ENCODE measurements at places on chromosomes 13 and 19. TPM values are rescaled to one million over a fixed set of nuclear protein-coding genes. Genes with fewer than 3 reads are reported as not detected.
A peak's percentile ranks its signal among the peaks of the same experiment; 100 is the strongest.

DNA sequence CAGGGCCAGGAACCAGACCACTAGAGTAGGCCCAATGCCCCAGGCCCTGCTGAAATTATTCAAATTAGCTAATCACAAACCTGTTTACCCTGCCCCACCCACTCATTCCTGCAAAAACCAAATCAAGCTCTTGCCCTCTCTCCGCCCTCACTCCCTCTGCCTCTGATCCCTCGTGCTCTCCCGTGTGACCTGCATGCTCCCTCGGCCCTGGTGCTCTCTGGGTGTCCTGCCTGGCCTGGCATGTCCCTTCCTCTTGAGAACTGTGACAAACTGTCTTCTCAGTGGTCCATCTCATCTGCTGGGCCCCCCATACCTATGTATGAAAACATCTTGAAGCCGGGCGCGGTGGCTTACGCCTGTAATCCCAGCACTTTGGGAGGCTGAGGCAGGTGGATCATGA lies 12.2 kb upstream of the TTYH1 start:
- H3K4me1 ChIP-seq = no peaks in the 10 kb centered on the region
- no peaks in the 10 kb centered on the region for H3K27me3 ChIP-seq
- H3K36me3 ChIP-seq = no peaks in the 10 kb centered on the region
- no peak overlapping the region for H3K4me3 ChIP-seq

- H3K4me3 ChIP-seq = no peak overlapping the region
- no peak for DNase-seq
- no peaks in the 10 kb centered on the region for H3K27me3 ChIP-seq
- no peaks in the 10 kb centered on the region for H3K4me1 ChIP-seq
- H3K36me3 ChIP-seq = no peaks in the 10 kb centered on the region
Observed at GRCh38 chr13:49893591-49893990, 42.5 kb downstream of the SPRYD7 start.

- H3K4me1 ChIP-seq = no peaks in the 10 kb centered on the region
- no peak overlapping the region for H3K27ac ChIP-seq
- peaks cover 53% of the 10 kb centered on the region for H3K36me3 ChIP-seq
- DNase-seq = no peak
- no peak overlapping the region for H3K4me3 ChIP-seq
- H3K27me3 ChIP-seq = no peaks in the 10 kb centered on the region
Observed at GRCh38 chr13:75294110-75294509, 187.9 kb downstream of the TBC1D4 start.

- no peaks in the 10 kb centered on the region for H3K4me1 ChIP-seq
- no peaks in the 10 kb centered on the region for H3K27me3 ChIP-seq
- H3K36me3 ChIP-seq = no peaks in the 10 kb centered on the region
- no peak overlapping the region for H3K4me3 ChIP-seq
- H3K27ac ChIP-seq = no peak overlapping the region
Observed at GRCh38 chr13:75929076-75929475, 292.9 kb downstream of the LMO7 start.

- DNase-seq = peak; percentile 69
- H3K27ac ChIP-seq = no peak overlapping the region
- no peaks in the 10 kb centered on the region for H3K36me3 ChIP-seq
- H3K4me1 ChIP-seq = no peaks in the 10 kb centered on the region
- peak overlapping the region; percentile 25 for H3K4me3 ChIP-seq
- H3K27me3 ChIP-seq = no peaks in the 10 kb centered on the region
Observed at GRCh38 chr13:50990818-50991506, 81.4 kb downstream of the RNASEH2B start.

- H3K27ac ChIP-seq = no peak overlapping the region
- peaks cover 37% of the 10 kb centered on the region for H3K27me3 ChIP-seq
- H3K4me1 ChIP-seq = peaks cover 30% of the 10 kb centered on the region
Observed at GRCh38 chr13:112889351-112890290, 79.4 kb upstream of the MCF2L start.

DNA sequence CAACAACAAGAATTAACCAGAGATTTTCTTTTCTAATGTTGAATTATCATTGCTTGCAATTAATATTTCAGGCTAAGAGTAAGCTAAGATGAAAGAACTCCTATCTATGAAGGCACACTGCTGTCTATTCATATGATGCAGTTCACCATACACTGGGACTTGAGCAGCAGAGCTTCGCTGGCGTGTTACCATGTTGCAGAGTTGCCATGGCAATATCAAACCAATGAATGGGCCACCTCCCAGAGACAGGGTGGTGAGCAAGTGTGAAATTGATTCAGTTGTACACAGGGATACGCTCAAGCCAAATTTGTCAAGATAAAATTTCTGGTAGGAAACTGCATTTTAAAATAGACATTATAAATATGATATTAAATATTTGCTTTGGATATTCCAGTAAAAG lies 69.3 kb upstream of the MYO16 start:
- no peak overlapping the region for H3K27ac ChIP-seq
- no peak for DNase-seq
- H3K4me3 ChIP-seq = no peak overlapping the region

DNA sequence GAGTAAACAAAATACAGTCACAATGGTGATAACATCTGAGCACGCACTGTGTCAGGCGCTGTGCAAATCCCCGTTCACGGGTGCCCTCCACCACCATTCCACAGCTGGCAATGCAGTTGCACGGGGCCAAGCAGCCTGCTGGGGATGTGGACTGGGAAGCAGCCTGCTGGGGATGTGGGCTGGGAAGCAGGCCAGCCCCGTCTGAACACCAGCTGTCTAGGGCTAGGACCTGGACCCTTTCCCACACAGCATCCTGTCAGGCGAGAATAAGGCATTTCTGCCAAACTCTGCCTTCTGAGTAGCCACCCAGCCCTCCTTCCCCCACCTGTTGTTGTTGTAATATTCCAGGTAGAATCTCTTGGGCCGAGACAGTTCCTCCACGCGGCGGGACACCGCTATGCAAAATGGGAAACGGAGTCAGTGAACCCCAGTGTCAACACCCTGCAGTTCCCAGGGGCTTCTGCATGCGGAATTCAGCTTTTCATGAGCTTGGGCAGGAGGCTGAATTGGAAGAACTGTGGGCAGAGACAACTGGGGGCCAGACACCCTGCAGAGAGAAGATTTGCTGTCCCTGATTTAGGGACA lies 27.8 kb upstream of the MIER2 start:
- H3K27ac ChIP-seq = no peak overlapping the region
- H3K36me3 ChIP-seq = no peaks in the 10 kb centered on the region
- DNase-seq = no peak
- H3K27me3 ChIP-seq = peaks cover 58% of the 10 kb centered on the region

GRCh38 chr13:48315969-48316650 lies 12.6 kb downstream of the RB1 start:
- no peaks in the 10 kb centered on the region for H3K4me1 ChIP-seq
- no peaks in the 10 kb centered on the region for H3K27me3 ChIP-seq
- no peak for DNase-seq
- no peak overlapping the region for H3K27ac ChIP-seq

- no peaks in the 10 kb centered on the region for H3K4me1 ChIP-seq
- H3K27me3 ChIP-seq = no peaks in the 10 kb centered on the region
- no peaks in the 10 kb centered on the region for H3K36me3 ChIP-seq
- H3K4me3 ChIP-seq = no peak overlapping the region
- DNase-seq = no peak
- no peak overlapping the region for H3K27ac ChIP-seq
Observed at GRCh38 chr13:103386341-103386740, 320.1 kb upstream of the SLC10A2 start.

GRCh38 chr13:37595162-37595561 lies 3.4 kb downstream of the POSTN start:
- DNase-seq = no peak
- no peaks in the 10 kb centered on the region for H3K36me3 ChIP-seq
- H3K27ac ChIP-seq = no peak overlapping the region
- H3K4me1 ChIP-seq = peaks cover 10% of the 10 kb centered on the region

DNA sequence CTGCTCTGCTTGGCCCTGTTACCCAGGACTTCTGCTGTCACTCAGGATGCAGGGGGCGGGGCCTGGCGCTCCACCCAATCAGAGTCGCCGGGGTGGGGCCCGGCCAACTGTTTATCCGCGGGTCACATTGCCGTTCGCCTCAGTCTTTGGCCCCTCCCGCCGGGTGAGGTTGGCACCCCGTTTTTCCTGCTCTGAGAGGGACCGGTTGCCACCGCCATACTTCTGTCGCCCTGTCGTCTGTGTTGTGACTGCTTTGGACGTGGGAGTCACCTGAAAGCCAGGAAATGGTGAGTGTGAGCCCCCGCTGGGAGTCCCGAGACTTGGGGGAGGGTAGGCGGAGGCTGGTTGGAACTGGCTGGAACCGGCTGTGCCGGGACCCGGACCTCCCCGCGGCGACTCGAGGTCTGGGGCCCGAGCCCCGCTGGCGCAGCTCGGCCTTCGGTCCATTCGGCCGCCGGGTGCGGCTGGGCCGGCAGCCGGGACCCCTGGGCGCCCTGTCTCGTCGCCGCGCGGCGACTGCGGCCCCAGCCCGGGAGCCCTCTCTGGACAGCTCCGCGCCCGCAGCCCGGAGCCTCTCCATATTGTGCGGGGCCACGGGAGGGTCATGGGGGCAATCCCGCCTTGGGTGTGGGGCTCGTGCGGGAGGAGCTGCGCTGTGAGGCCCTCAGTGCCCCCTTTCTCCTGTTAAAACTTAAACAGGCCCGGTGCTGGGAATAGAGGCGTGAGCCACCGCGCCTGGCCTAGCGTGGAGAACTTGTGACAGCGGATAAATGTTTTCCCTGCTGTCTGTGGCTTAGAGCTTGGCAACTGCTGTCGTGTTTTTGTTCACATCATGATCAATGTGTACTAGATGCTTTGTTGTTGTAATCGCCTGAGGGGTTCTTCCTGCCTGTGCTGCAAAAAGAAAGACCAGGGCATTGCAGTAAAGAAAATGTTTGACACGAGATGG lies at the start of gene ZNF844:
TSS of gene ZNF844 (plus strand) at position 142 of the 949 bp plus-strand sequence. CDS start at position 285, 143 bp downstream.
- DNase-seq = peak; percentile 99
- peaks cover 20% of the 10 kb centered on the region for H3K4me1 ChIP-seq
- peak within 1 kb of the TSS; percentile 90 for H3K27ac ChIP-seq
- H3K36me3 ChIP-seq = peaks cover 40% of the 10 kb centered on the region
- no peaks in the 10 kb centered on the region for H3K27me3 ChIP-seq

DNA sequence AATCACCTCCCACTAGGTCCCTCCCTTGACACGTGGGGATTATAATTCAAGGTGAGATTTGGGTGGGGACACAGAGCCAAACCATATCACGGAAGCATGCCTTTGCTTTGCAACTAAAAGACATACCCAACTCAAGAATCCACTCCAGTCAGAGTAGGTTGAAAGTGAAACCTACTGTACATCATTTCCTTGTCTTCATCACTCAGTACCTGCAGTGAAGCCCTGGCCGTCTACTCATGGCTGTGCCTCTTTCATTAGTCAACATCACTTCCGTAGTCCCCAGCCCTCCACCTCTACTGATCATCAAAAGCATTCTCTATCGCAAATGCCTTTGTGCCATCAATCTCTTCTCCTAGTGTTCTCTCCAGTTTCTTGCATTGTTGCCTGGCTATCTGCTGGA lies 343.1 kb upstream of the ARGLU1 start:
- H3K4me3 ChIP-seq = no peak overlapping the region
- H3K4me1 ChIP-seq = no peaks in the 10 kb centered on the region
- H3K27ac ChIP-seq = no peak overlapping the region
- no peaks in the 10 kb centered on the region for H3K36me3 ChIP-seq
- H3K27me3 ChIP-seq = no peaks in the 10 kb centered on the region
- no peak for DNase-seq

GRCh38 chr13:109606520-109606919 lies 179.9 kb downstream of the IRS2 start:
- no peaks in the 10 kb centered on the region for H3K4me1 ChIP-seq
- no peak overlapping the region for H3K27ac ChIP-seq
- DNase-seq = no peak
- H3K4me3 ChIP-seq = no peak overlapping the region
- no peaks in the 10 kb centered on the region for H3K27me3 ChIP-seq

GRCh38 chr13:74062933-74063332 lies 71.3 kb downstream of the KLF12 start:
- no peak overlapping the region for H3K27ac ChIP-seq
- no peaks in the 10 kb centered on the region for H3K36me3 ChIP-seq
- peaks cover 61% of the 10 kb centered on the region for H3K4me1 ChIP-seq
- no peaks in the 10 kb centered on the region for H3K27me3 ChIP-seq
- DNase-seq = no peak

GRCh38 chr19:31416548-31416947 lies 67.3 kb upstream of the TSHZ3 start:
- H3K27ac ChIP-seq = no peak overlapping the region
- no peak overlapping the region for H3K4me3 ChIP-seq
- no peaks in the 10 kb centered on the region for H3K36me3 ChIP-seq

- DNase-seq = no peak
- no peaks in the 10 kb centered on the region for H3K27me3 ChIP-seq
- no peak overlapping the region for H3K4me3 ChIP-seq
- H3K4me1 ChIP-seq = no peaks in the 10 kb centered on the region
- no peak overlapping the region for H3K27ac ChIP-seq
Observed at GRCh38 chr13:104295537-104295936, 1229.3 kb upstream of the SLC10A2 start.

GRCh38 chr19:38661136-38661535 lies 13.7 kb downstream of the ACTN4 start:
- H3K4me1 ChIP-seq = peaks cover 12% of the 10 kb centered on the region
- H3K27me3 ChIP-seq = no peaks in the 10 kb centered on the region
- H3K27ac ChIP-seq = peak overlapping the region; percentile 93
- no peak for DNase-seq
- H3K4me3 ChIP-seq = no peak overlapping the region

DNA sequence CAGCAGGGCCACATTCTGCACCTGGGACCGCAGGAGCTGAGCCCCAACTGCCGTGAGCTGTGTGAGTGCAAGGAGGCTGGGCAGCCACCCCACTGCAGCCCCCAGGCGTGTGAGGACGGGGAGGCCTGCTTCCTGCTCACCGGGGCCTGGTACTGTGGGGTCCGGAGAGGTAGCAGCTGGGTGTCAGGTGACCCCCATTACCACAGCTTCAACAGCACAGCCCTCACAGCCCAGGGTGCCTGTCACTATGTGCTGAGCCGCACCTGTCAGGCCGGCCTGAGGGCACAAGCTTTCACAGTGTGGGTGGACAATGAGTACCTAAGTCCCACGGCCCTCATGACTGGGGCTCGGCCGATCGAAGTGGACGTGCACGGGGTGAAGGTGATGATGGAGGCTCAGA lies 35.8 kb upstream of the FXYD3 start:
- H3K4me3 ChIP-seq = no peak overlapping the region
- H3K4me1 ChIP-seq = no peaks in the 10 kb centered on the region
- H3K36me3 ChIP-seq = no peaks in the 10 kb centered on the region
- H3K27me3 ChIP-seq = no peaks in the 10 kb centered on the region
- no peak for DNase-seq

- peaks cover 27% of the 10 kb centered on the region for H3K36me3 ChIP-seq
- DNase-seq = no peak
- H3K27me3 ChIP-seq = no peaks in the 10 kb centered on the region
- H3K4me1 ChIP-seq = no peaks in the 10 kb centered on the region
- no peak overlapping the region for H3K4me3 ChIP-seq
Observed at GRCh38 chr13:113176280-113176679, 17.8 kb downstream of the PROZ start.

Gene SMAD9
- total RNA-seq = 13.8 TPM

Gene CCDC194
- 4.5 TPM for total RNA-seq

Gene SLC10A2
- not detected for total RNA-seq

Gene JSRP1
- total RNA-seq = not detected

Gene KLK8
- 2.2 TPM for total RNA-seq

Gene MED4
- total RNA-seq = 41.0 TPM

Gene WDR18
- total RNA-seq = 40.4 TPM

Gene HSH2D
- total RNA-seq = not detected
